ENCODE measurements at places on chromosomes 6 and 20.
A peak's percentile ranks its signal among the peaks of the same experiment; 100 is the strongest.

DNA sequence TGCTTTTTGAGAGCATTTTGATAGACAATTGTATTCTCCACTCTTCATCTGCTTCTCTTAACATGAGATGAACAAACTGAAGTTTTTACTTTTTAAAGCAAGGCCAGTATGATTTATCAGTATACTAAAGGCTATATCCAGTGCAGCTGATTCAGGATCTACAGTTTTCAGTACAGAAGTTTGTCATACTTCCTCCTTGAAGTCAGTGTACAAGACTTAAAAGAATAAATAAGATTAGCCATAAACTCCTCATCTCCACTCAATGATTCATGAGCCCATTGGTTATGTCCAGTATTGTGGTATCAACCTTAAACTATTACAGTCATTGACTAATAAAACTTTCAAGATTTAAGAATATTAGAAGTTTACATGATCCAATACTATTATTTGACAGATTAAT, 374.8 kb upstream of the EPHA7 start:
- no peak for DNase-seq

- no peak for DNase-seq
Measured at GRCh38 chr6:157921685-157922367, 59.8 kb upstream of the SYNJ2 start.

GRCh38 chr6:168473197-168473596, 32.2 kb downstream of the SMOC2 start:
- DNase-seq: no peak

DNA sequence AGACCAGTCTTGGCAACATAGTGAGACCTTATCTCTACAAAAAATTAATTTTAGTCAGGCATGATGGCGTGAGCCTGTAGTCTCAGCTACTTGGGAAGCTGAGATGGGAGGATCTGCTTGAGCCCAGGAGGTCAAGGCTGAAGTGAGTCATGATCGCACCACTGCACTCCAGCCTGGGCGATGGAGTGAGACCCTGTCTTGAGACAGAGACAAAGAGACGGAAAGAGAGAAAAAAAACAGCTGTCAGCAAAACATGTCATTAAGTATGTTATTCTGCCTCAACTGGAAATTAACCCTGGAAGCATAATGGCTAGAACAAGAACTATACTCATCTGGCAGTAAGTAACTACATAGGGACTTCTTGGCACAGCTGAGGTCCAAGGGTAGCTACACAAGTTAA, 7.2 kb downstream of the MMS22L start:
- DNase-seq: no peak

GRCh38 chr20:36847009-36847709, 28.8 kb upstream of the TLDC2 start:
- no peak for DNase-seq

DNA sequence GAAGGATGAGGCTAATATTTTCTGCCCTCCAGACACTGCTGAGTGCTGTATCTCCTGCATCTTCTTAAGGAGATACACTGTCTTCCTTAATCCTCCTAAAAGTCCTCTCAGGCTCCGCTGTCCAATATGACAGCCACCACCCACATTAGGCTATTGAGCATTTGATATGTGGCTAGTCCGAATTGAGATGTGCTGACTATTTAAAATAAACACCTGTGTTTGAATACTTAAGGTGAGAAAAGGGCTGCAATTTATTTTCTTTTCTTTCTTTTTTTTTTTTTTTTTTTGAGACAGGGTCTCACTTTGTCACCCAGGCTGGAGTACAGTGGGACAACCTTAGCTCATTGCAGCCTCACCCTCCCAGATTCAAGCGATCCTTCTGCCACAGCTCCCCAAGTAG, 3.1 kb upstream of the RGL2 start:
- no peak for DNase-seq

DNA sequence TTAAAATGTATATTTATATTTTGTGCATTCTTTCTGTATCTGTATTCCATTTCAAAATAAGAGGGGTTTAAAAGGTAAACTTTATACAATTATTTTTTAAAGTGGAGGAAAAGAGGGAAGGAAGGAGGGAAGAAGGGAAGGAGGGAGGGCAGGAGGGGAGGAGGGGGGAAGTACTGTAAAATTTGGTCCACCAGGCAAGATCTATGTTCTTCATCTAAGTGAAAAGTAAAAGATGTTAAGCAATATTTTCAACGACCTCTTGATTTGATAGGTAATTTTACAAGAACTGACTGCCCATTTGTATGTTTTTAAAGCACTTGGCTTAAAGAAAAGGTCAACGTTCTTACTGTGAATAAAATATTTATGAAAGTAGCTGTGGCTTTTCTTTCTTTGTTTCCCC, 29.8 kb upstream of the PCSK2 start:
- no peak for DNase-seq

DNA sequence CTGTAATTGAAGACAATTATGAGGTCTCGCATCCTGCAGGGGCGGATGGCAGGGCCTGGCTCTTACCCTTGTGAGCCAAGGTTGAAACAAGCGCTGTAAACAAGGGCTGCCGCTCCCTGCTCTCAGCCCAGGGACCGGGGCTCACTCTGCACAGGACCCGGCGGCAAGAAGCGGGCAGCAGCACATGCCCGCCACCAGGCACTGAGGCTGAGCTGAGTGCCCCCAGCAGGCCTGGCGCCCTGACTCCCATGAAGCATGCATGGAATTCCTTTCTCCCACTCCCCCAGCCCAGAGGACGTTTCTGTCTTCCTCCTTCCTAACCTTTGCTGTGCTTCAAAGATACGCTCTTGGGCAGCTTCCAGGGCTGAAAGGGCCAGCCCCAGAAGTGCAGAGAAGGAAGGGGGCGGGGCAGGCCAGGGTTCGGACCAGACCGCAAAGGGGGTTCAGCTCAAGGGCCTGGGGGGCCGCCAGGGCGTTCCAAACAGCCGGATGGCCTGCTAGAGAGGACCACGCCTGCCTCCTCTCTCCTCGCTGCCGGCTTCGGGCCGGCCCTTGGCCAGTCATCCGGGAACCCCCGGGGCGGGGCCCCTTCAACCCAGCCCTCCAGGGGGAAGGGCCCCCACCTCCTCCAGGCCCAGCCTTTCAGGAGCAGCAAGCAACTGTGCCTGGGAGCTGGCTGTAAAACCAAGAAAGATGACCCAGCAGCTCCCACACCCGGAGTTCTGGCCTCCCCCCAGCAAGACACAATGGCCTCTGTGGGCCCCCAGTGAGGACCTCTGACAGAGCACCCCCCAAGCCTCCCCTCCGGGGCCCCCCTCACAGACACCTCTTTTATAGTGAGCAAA, 109.9 kb downstream of the NOL4L start:
- no peak for DNase-seq

DNA sequence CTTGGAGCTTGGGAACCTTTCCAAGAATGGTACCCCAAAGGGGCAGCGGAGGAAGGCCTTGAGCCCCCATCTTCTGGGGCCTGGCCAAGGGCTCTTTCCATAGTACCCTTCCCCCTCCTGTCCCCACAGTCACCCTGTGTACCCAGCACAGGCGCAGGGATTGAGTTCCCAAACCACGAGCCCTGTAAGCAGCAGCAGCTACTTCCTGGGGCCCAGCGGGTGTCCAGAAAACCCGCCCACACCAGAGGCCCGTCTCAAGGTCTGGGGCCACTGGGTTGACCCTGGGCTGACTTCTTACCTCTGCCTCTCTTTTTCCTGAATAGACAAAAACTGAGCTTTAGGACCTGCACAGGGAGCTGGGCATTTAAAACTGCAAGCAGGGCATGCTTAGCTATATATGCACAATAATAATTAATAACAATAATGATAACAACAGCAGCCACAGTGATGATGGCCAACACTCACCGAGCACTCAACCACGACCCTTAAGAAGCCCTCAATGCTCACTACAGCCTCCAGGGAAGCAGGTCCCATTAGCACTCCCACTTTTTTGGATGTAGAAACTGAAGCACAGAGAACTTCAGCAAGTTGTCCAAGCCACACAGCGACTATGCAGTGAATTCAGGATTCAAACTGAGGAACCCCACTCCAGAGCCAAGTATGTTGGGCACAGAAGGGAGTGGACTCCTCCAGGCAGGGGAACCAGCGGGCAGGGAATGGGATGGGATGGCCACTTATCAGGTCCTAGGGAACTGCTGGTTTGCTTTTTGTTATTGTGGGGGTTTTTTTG, 14.5 kb downstream of the NOL4L start:
- no peak for DNase-seq

- no peak for DNase-seq
Measured at GRCh38 chr6:11992086-11992485, 20.0 kb upstream of the HIVEP1 start.

DNA sequence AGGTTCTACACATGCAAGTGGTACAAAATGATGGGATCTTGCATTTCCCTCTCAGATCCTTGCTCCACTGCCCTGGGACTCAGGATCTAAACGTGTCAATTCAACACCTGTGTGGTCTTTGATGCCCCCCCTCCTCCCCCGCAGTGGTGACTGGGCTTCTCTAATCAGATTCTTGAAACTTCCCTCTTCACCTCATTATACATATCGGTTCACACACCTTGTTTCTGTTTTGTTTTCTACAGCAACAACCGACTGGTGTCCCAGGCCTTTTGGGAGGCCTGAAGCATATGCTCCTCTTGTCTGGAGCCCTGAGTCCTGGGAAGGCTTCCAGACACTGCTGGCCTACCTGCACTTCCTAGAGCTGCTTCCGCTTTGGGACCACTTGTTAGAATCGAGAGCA, 20.0 kb downstream of the SAMD3 start:
- peak; percentile 64 for DNase-seq

GRCh38 chr20:44714102-44714700, 968 bp upstream of the CCN5 start:
- DNase-seq: no peak

DNA sequence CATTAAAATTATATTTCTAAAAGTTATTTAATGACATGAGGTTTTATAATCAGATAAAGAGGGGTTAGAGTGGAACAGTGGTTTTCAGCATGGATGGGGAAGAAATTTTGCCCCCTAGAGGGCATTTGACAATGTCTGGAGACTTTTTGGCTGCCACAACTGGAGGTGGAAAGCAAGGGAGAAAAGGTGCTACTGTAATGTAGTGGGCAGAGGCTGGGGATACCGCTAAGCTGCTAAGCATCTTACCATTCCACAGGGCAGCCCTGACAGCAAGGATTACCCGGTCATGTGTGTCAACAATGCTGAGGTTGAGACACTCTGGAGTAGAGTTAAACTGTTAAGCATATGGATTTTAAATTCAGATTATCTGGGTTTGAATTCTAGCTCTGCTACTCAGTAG, 52.9 kb upstream of the FABP7 start:
- DNase-seq: no peak

GRCh38 chr6:25617997-25618396, 34.0 kb upstream of the SCGN start:
- DNase-seq: no peak

- no peak for DNase-seq
Measured at GRCh38 chr6:18763086-18763485, 375.9 kb downstream of the RNF144B start.

- DNase-seq: no peak
Measured at GRCh38 chr6:134853111-134854055, 96.5 kb downstream of the ALDH8A1 start.

DNA sequence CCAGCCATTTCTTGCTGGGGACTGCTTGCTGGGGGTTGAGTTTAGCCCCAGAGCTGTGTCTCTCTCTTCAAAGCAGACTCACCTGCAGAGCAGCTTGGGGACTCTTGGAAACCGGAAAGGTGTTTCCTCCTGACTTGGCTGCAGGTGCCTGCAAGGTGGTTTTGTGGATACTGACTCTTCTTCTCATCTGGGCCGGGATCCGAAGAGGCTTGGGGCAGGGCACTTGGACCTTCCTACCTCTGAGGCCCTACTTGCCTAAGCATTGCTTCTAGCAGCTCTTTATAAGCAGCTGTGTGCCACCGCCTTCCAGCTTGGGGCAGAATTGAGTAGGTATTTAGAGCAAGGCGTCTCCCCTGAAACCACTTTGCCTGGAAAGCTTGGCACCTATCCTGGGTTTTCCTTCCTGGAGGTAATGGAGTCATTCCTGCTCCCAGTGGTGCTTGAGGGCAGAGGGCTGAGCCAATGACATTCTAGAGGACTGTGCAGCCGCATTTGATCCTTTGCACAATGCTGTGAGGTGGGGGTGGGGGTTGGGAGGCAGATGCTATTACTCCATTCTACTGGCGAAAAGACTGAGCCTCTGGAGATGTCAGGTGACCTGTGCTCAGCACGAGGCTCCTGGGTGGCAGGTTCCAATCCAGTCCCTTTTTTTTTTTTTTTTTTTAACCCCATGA, 3.4 kb upstream of the CTSZ start:
- no peak for DNase-seq

DNA sequence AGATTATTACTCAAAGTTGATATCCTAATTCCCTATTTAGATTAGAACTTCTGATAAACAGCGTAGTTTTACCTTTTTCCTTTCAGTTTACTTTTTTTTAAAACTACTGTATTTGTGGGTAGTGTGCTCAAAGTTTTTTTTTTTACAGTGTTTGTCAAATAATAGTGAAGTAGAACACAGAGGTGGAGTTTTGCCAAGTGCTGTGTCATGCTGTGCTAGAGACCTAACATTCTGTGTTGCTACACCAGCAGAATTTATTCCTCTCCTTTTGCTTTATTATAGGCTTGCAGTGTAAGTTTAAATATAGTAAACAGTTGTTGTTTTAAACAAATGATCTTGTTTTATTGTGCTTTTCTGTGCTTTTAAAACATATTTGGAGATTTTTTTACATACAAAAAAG, 125.4 kb downstream of the HIVEP1 start:
- DNase-seq: no peak

- no peak for DNase-seq
Measured at GRCh38 chr20:62802026-62802712, 2.5 kb upstream of the OGFR start.

DNA sequence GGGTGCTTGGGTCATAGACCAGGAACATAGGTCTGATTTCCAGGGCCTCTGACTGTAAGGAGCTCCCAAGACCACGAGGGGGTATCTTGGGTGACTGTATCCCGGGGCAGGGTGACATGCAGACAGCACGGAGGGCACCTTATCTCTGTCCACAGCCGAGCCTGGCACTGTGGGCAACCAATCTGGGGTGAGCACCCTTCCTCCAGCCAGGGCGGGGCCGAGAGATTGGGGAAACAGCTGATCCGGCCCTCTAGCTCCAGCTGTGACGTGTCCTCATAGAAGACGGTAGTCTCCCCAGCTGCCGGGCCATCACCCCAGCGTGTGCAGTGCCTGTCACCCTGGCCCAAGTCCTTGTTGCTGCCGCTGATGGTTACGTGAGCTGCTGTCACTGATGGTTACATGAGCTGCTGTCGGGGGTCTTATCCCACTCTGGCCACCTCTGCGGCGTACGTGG, 139.6 kb upstream of the RNF24 start:
- DNase-seq: peak; percentile 21

- DNase-seq: no peak
Measured at GRCh38 chr6:133699741-133700385, 189.1 kb upstream of the TCF21 start.

- no peak for DNase-seq
Measured at GRCh38 chr20:23565503-23566045, 2.7 kb downstream of the CST9L start.

DNA sequence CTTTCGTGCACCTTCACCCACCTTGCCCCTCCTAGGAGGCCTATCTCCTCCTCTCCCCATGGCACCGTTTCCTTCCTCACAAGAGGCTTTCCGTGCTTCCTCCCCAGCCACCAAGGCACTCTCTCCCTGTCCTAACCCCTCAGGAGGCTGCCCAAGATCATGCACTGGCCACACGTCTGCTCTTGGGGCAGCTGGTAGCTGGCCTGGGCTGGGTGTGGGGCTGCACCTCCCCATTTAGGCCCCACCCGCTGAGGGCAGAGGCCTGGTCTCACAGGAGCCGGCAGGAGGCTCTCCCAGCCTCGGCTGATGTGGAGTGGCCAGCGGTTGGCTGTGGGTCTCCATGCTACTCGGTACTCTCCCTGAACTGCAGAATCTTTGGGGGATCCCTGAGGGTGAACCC, 13.6 kb downstream of the NOL4L start:
- no peak for DNase-seq

All from activated CD8-positive, alpha-beta T cell treated with anti-CD3 and anti-CD28 coated beads for 36 hours (primary cell).